CD4-positive, alpha-beta T cell treated with Interleukin-6 at 100 ng/mL for 8 hours (primary cell): ENCODE measurements at places on chromosomes 1 and 21.
A peak's percentile ranks its signal among the peaks of the same experiment; 100 is the strongest.

DNA sequence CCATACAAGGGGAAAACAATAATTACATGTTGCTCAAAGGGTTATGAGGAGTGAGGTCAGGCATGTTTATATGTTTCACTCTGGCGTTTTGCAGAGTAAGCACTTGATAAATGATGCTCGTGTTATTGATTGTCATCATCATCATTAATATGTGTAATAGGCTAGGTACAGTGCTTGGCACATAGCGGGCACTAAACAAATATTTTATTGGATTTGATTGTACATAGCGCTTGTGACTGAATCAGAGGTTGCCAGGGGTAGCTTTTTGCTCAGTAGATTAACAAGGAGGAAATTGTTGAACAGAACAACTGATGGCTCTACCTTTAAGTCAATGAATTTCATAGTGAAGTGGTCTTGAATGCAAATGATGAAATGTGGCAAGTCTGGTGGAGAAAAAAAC is 91.7 kb downstream of the ROR1 start:
- DNase-seq = no peak

DNA sequence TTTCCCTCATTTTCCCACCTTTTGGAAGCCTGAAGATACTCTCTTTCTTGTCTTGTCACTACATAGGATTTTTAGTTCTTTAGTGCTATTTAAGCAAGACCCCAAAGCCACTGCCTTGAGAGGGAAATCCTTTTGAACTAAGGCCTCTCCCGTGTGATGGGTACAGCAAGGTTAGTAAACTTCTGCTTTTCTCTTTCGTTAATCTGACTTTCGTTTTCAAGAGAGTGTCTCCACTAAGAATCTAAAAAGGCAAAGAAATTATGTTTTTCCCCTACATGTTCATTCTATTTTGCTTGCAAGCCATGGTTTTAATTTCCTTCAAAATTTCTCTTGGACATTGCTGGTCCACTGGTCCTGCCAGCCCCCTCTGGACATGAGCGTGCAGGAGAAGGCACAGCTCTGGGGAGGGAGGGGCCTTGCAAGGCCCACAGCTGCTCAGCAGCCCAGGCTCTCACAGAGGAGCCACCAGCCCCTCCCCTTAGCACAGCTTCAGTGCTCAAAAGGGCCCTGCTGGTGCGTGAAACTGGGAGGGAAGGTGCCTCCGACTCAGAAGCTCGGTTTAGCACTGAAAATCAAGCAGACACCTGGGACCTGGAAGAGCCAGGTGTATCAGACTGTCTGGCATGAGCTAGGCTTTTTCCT is 210.9 kb upstream of the GALNT2 start:
- DNase-seq = no peak

DNA sequence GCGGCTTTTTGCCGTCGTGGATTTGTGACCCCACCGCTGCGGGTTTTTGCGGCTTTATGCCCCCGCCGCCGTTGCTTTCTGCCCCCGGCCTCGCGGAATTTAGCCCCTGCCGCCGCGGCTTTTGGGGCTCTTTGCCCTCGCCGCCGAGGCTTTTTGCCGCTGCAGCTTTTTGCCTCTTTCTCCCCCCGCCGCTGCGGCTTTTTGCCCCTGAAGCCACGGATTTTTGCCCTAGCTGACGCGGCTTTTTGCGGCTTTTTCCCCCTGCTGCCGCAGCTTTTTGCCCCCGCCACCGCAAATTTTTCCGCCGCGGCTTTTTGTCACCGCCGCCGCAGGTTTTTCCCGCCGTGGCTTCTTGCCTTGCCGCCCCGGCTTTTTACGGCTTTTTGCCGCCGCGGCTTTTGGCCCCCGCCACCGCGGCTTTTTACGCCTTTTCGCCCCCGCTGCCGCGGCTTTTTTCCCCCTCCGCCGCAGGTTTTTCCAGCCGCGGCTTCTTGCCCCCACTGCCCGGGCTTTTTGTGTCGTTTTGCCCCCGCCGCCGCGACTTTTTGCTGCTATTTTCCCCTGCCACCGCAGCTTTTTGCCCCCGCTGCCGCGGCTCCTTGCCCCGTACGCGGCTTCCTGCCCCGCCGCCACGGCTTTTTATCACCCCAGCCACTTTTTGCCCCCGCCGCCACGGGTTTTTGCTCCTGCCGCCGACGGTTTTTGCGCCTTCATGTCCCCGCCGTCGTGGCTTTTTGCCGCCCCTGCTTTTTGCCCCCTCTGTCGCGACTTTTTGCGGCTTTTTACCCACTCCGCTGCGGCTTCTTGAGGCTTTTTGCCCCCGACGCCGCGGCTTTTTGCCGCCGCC is 3933.6 kb downstream of the SRGAP2C start:
- no peak for DNase-seq

DNA sequence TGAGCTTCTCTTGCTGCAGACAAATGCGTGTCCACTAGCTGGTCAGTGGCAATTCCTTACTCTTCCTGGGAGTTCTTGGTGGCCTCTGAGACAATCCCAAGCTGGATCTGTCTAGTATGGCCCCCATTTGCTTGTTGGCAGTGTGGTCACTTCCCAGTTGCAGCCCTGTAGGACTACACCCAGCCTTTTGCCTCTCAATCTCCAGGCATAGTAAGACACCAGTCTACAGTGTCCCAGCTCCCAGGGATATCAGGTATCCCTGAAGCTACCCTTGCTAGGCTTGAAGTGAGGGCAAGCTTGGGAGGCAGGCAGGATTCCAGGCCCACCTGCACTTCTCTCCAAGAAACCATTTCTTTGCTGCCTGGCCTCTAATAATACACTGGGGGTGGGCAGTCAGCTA is 316.6 kb downstream of the RYR2 start:
- DNase-seq = no peak

GRCh38 chr1:105872817-105873216 is 1183.7 kb upstream of the PRMT6 start:
- no peak for DNase-seq

GRCh38 chr1:236495467-236496112 is 28.2 kb upstream of the LGALS8 start:
- no peak for DNase-seq

- DNase-seq = peak; percentile 31
Observed at GRCh38 chr1:101567582-101568189, 330.9 kb downstream of the S1PR1 start.

- no peak for DNase-seq
Observed at GRCh38 chr1:7550981-7551380, 220.1 kb upstream of the VAMP3 start.

GRCh38 chr21:36021251-36021837 is 39.0 kb downstream of the SETD4 start:
- no peak for DNase-seq

DNA sequence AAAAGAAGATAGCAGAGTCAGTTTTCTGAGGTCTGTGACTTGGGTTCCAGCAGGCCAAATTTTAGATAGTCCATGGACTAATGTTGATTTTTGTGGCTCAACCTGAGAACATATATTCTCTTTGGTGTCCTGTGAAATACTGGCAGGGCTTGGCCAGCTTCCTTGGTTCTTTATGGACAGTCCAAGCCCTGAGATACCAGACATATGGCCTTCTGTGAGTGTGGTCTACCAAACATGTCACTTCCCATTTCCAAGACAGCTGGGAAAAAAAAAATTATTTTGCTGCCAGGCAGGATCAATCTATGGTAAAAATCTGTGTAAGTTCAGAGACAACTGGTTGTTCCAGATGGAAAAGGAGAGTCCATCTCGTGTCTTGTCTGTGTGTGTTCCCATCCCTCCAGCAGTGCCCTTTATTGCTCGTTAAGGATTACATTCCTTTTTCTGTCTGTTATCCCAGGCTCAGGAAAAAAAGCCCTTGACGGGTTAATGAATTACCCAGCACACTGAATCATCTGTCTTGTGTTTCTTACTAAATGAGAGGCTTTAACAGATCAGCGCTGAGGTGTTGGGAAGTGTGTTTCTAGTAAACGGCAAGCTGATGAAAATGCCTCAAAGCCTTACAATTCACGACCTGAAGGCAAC is 33.4 kb upstream of the XPR1 start:
- DNase-seq = no peak

DNA sequence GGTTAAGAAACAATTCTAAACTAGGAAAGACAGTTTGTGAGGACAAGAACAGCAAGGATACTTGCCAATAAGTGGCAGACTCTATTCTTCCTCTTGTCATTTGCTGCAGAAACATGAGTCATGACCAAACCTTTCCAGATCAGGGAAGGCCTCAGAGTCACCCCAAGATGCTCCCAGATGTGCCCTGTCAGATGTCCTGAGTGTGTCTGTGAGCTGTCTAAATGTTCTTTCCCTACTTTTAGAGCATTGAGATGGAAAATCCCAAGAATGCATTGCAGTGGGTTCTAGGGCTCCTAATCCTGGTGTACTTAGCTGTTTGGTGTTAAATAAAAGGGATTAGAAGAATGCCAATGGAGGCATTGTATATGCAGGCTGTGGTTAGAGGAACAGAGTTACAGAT is 57.5 kb upstream of the KIAA0040 start:
- no peak for DNase-seq

- DNase-seq = no peak
Observed at GRCh38 chr1:42177541-42177981, 13.0 kb upstream of the GUCA2A start.

DNA sequence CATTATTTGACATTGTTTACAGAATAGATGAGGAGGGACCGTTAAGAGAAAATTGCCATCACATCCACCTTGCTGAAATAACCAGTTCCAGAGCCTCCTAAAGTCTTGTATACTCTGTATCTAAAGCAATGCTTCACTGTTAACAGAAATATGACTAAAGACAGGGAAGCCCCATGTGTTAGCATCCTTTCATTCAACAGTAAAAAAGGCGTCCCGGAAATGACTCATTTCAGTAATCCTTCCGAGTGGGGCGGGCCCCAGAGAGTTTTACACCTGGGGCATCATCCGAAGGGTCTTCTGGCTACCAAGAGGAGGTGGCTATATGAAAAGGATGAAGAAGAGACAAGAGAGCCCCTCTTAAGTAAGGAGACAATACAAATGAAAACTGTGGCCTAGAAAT is 227.2 kb downstream of the SLC45A1 start:
- DNase-seq = no peak

- no peak for DNase-seq
Observed at GRCh38 chr1:119988306-119989062, 81.0 kb downstream of the NOTCH2 start.

- no peak for DNase-seq
Observed at GRCh38 chr1:178161516-178161915, 67.6 kb downstream of the RASAL2 start.

- DNase-seq = no peak
Observed at GRCh38 chr1:91054780-91055481, 33.1 kb upstream of the ZNF644 start.

DNA sequence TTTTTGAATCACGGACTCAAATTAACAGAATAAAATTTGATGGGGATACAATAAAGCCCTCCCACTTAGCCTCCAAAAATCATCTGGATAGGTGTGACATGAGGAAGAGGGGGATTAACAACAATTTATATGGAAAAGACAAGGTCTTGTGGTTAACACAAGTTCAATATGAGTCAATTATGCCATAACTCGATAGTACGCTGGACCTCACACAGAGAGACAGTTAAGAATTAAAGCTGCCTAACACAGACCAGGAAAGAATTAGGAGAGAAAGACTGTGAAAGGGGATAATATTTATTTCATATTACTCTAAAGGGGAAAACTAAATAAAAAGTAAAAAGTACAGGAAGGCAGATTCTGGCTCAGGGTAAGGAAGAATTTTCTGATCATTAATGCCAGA is 243.7 kb upstream of the LYPLAL1 start:
- no peak for DNase-seq
